ENCODE measurements at places on chromosomes 13 and 19.

- no peak for DNase-seq
These were observed 48.7 kb downstream of the RFX2 start for GRCh38 chr19:6061376-6062130.

- no peak for DNase-seq
These were observed 144.4 kb downstream of the ZIC5 start for GRCh38 chr13:99827011-99827772.

DNA sequence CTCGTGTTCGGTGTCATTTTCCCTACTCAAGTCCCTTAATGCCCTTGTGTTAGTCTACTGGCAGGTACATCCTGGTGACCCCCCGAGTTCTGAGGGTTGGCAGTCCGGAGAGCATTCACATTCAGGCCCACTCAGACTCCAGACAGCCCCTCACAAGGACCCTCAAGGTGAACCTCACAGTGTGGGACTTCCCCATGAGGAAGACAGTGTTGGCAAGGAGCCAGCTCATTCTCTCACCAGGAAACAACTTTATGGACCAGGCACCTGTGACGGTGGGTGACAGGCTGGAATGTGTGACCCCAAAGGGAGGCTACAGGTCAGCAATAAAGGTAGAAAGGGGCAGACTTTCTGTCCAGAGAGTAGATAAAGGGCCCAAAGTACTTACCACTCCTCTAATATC, 24.5 kb downstream of the RDH8 start:
- no peak for DNase-seq

- DNase-seq = no peak
These were observed 66.4 kb upstream of the USP29 start for GRCh38 chr19:57053401-57053800.

- DNase-seq = peak; percentile 88
These were observed 11.7 kb downstream of the PRR36 start for GRCh38 chr19:7862413-7862951.

- DNase-seq = no peak
These were observed 17.0 kb downstream of the CYP2F1 start for GRCh38 chr19:41131186-41131585.

DNA sequence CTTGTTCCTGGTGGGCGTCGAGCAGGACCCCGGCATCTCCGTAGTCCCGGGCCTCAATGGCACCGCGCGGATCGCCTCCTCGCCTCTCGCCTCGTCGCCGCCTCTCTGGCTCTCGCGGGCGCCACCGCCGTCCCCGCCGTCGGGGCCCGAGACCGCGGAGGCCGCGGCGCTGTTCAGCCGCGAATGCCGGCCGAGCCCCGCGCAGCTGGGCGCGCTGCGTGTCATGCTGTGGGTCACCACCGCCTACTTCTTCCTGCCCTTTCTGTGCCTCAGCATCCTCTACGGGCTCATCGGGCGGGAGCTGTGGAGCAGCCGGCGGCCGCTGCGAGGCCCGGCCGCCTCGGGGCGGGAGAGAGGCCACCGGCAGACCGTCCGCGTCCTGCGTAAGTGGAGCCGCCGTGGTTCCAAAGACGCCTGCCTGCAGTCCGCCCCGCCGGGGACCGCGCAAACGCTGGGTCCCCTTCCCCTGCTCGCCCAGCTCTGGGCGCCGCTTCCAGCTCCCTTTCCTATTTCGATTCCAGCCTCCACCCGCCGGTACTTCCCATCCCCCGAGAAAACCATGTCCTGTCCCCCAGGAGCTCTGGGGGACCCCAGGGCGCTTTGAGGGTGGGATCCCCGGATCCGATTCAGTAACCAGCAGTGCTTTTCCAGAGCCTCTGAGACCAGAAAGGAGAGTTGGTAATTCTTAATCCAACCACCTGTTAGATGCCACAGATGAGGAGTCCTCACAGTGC, 885 bp downstream of the MLNR start:
- DNase-seq = peak; percentile 62

DNA sequence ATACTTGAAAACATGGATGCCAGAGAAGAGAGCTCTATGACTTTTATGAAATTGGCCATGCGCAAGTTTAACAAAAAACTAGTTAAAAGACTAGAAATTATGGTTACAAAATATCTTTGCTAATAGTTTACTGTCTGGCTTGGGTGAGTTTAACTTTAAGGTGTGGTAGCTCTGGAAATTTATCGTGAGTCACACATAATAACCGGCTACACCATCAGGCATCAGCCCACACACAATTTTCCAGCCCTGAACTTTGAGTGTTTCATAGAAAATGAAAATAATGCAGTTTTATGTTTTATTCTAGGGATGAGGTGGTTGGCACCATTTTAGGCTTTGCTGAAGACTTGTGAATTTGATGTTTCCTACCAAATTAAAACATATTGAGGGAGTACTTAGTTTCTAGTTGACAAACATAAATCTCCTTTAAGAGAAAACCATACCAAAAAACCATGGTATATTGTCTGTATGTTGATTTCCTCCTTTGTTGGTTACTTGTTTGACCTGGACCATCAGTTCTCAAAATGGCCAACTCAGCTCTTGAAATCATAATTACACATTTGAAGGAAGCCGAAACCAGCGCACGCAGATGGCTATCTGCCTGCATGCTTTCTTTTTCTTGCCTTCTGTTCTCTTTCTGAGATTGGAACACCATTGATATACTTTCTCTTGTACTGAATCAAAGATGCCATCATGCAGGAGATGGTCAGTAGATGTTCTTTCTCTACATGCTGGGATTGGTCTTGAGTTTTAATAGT, 125.1 kb downstream of the AKAP11 start:
- no peak for DNase-seq

- DNase-seq = no peak
These were observed 59.0 kb downstream of the SERP2 start for GRCh38 chr13:44432650-44433049.

- no peak for DNase-seq
These were observed 34.5 kb downstream of the PLEKHJ1 start for GRCh38 chr19:2201473-2202148.

- DNase-seq = no peak
These were observed 99.5 kb downstream of the ERCC5 start for GRCh38 chr13:102945324-102945815.

GRCh38 chr19:44748426-44749254, at the start of gene BCL3:
TSS of gene BCL3 (plus strand) at chr19:44748708. CDS start at chr19:44748791, 83 bp downstream.
- DNase-seq = peak; percentile 91

GRCh38 chr19:41776700-41777099, 19.7 kb upstream of the CEACAM3 start:
- no peak for DNase-seq

GRCh38 chr13:20969182-20969581, 66.6 kb upstream of the XPO4 start:
- no peak for DNase-seq

DNA sequence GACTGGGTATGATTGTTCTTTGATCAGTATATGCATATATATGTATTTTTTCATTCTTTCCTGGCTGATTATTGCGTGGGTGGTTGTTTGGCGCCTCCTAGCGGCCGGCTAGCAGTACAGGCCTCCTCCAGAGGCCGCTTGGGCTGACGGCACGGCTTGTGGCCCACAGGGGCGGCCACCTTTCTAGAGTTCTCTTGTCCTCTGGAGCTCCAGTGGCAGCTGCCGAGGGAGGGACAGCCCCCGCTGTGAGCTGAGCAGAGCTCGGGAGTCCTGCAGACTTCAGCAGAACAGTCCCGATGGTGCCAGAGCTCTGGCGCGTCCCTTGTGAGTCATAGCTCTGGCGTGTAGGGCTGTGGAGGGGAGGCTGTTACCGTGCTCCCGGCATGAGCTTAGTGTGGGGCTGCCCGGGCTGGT, 22.5 kb upstream of the ZNF429 start:
- DNase-seq = peak; percentile 83

- DNase-seq = no peak
These were observed 5.3 kb upstream of the DNAJC3 start for GRCh38 chr13:95671597-95671996.

DNA sequence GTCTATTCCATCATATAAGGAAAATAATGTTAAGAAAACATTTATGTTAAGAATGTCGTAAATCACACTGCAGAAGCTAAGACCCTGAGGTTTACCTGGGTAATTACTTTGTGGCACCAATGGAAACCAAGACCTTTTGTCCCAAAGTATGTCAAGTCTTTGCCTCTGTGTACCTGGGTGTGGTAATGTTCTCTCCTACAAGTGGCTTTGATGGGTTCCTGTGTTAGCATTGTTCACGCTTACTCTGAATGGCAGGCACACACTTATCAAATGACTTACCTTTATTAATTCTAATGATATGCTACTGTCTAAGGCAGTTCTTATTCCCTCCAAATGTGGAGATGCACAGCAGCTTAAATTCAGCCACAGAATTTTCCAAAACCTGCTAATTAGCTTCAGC, 206.1 kb downstream of the KCTD12 start:
- DNase-seq = no peak

GRCh38 chr19:55720801-55721200, 17.4 kb downstream of the NLRP9 start:
- DNase-seq = no peak

DNA sequence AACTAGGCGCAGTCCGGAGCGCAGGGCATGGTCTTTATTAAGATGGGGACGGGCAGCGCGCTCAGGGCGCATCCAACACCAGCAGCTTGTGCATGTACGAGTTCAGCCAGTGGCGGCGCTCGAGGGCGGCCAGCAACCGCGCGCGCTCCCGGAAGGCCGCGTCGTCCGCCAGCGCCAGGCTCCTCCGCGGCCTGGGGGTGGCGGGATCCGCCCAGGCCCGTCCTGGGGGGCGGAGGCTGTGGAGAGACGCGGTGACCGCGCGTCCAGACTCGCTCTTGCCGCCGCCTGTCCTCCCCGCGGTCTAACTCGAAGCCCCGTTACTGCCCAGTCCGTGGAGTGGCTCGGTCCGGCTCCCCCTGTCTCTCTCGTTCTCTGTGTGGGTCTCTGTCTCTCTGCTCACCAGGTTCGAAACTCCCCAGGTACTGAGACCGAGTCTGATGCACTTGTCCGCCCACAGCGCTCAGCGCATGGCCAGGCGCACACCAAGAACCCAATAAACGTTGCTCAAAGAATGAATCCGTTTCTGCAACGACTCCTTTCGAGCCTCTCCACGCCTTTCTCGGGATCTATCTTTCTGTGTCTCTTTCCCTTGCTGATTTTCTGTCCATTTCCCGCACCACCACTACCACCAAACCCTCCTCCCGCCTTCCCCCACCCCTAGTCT, 702 bp downstream of the PTH2 start:
- DNase-seq = no peak

DNA sequence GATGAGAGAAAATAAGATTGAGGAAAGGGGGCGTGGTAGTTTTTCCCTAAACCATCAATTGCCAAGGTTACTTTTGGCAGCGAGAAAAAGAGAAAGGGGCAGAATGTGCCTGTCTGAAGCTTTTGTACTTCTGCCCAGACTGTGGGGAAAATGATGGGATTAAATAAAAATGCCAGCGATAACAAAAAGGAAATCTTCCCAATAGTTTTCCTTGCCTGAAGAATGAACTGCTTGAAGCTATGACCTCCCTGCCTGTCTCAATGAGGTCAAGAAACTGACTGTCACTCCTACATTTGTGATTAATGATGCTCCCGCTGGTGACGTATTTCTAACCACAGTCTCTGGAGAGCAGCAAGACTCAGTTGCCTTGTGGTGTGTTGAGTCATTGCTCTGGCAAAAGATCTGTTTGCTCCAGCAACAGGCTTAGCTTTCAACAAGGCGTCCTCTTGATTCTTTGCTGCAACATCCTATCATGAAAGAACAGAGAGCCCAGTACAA, 1051.5 kb downstream of the DIAPH3 start:
- no peak for DNase-seq
